PC-3 (cell line): ENCODE measurements at places on chromosomes 2 and 18. TPM values are rescaled to one million over a fixed set of nuclear protein-coding genes. Genes with fewer than 3 reads are reported as not detected.

- DNase-seq, result no peak
Observed at GRCh38 chr2:86776532-86776931, 14.2 kb downstream of the CD8A start.

DNA sequence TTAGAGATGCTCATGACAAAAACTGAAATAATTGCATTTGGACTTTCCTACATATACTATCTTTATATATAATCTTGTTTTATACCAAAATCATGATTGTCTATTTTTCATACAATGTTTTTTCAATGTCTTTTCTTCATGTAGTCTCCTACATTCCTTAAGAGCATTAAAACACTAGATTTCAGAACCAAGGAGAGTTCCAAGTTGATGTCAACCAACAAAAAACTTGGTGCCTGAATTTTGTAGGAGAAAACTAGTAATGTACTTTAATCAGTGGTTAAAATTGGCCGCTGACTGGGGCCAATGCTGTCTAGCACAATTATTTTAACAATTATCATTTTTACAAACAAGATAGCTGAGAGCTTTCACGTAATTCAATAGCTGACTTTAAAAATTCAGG, 678.8 kb downstream of the DCC start:
- DNase-seq, result no peak

GRCh38 chr2:159760326-159760725, 37.7 kb downstream of the CD302 start:
- DNase-seq, result no peak

- no peak for DNase-seq
Observed at GRCh38 chr18:50312296-50313030, 25.0 kb upstream of the CXXC1 start.

RAX gene
- not detected in 2 replicates for total RNA-seq

- no peak for DNase-seq
Observed at GRCh38 chr2:232275670-232276069, 102.9 kb upstream of the ALPP start.

CYTIP gene
- total RNA-seq, result 0.26 TPM in 1 of 2 replicates, not detected in the other

CFAP53 gene
- total RNA-seq, result not detected in 2 replicates

ANKZF1 gene
- 67.9 and 78.5 TPM in 2 replicates for total RNA-seq

DNA sequence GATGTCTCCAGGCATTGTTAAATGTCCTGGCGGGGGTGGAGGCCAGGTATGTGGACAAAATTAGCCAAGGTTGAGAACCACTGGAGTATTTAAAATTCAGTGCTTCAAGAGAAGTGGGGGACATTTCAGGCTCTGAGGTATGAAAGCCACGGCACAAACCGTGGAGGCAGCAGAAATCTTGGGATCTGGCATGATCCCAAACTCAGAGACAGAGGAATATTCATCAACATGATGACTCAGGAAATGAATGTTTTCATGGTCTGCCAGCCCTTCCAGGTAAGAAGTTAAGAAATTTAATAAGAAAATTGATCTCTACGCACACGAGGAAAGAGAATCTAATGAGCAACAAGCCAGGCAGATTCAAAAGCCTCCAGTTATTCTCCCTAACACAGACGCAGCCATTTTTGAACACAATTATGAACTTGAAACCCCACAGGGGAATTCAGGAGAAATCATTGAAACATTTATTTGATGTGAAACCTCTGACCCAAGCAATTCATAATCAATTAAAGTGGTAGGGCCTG, 11.3 kb upstream of the GRP start:
- DNase-seq, result peak; percentile 65

GRCh38 chr2:48693645-48694044, 61.9 kb downstream of the LHCGR start:
- DNase-seq, result no peak

HOXD12 gene
- not detected in 2 replicates for total RNA-seq
